Esophagus mucosa (tissue), 1 donor: ENCODE measurements at places on chromosomes 12 and 14. TPM values are rescaled to one million over a fixed set of nuclear protein-coding genes. Genes with fewer than 3 reads are reported as not detected.

Gene NPC2
- total RNA-seq, result 100 TPM

Gene SPIC
- 0.16 TPM for total RNA-seq

Gene OR11H6
- total RNA-seq, result not detected

Gene RAD9B
- 0.44 TPM for total RNA-seq

Gene TMBIM4
- 55.0 TPM for total RNA-seq

Gene TIGAR
- 6.1 TPM for total RNA-seq

Gene MMAB
- total RNA-seq, result 74.2 TPM

Gene FERMT2
- 4.1 TPM for total RNA-seq

Gene ACOT6
- not detected for total RNA-seq

Gene ALDH1L2
- 6.0 TPM for total RNA-seq

Gene PTPRR
- not detected for total RNA-seq

Gene GDF3
- not detected for total RNA-seq

Gene B4GALNT3
- total RNA-seq, result 25.9 TPM

Gene MPHOSPH9
- 13.0 TPM for total RNA-seq

Gene TCL1B
- not detected for total RNA-seq

Gene CEBPE
- not detected for total RNA-seq

Gene ARG2
- 35.6 TPM for total RNA-seq

Gene AQP2
- total RNA-seq, result not detected
